Activated CD4-positive, alpha-beta T cell treated with anti-CD3 and anti-CD28 coated beads, Interleukin-2, amount 50 U/mL, for 48 hours (primary cell): ENCODE measurements at places on chromosomes 3 and 15.

- no peak for DNase-seq
Observed at GRCh38 chr15:100887211-100887913, 7.7 kb downstream of the ALDH1A3 start.

DNA sequence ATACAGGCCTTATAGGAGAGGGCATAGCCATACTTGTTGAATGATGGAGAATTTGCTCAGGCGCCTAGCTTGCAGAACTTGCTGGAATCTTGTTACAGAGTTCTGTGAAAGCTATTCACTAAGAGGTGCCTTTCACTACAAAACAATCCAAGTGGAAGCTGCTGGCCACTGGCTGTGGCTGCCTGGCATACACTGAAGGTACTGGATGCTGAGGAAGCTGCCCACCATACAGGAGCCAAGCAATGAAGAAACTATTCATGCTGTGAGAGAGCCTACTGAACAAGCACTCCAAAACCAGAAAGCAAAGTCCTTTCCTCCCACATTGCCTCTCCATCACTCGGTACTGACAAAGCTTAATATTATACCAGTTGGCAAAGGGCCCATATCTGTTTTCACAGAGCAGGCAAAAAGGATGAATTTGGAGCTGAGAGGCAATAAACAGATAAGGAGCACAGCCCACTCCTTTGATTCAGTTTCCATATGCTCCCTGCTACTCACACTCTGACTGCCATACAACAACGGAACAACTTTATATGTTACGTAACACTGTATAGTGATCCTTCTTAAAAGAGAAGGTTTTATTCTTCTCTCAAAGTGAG is 192.6 kb upstream of the ALCAM start:
- DNase-seq = no peak

DNA sequence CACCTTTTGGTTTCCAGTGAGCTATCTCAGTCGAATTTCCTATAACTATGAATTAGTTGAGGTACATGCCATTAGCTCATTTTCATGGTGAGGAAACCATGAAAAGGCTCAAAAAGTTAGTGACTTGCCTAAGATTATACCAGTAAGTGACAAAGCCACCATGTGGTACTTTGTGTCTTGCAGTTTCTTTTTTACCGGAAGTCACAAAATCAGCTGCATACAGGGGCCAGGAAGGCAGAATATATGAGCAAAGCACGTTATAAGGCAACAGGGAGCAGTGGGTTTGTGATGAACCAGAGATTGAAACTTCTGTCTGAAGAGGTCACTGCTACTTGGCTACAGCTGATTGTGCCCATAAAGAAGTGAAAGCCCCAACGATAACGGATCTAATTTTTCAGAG is 50.3 kb downstream of the CMTM8 start:
- no peak for DNase-seq

GRCh38 chr3:4797201-4797705 is 182.0 kb upstream of the BHLHE40 start:
- DNase-seq = no peak

- DNase-seq = no peak
Observed at GRCh38 chr15:64524778-64525177, 64.4 kb downstream of the ZNF609 start.

DNA sequence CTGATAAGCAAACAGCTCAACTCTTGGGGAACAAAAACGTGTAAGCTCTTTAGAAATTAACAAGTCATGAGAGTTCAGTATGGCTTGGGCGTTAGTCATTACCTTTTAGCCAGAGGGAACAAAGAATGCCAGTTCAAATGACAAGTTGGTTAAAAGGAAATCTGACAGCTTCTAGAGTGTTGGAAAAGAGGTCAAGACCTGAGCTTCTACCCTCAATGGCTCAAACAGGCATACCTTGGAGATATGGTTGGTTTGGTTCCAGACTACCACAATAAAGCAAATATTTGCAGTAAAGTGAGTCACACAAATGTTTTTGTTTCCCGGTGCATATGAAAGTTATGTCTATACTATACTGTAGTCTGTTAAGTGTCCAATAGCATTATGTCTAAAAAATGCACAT is 136.1 kb downstream of the CACNA1D start:
- no peak for DNase-seq

- no peak for DNase-seq
Observed at GRCh38 chr15:101139986-101140696, 111.7 kb downstream of the CHSY1 start.

DNA sequence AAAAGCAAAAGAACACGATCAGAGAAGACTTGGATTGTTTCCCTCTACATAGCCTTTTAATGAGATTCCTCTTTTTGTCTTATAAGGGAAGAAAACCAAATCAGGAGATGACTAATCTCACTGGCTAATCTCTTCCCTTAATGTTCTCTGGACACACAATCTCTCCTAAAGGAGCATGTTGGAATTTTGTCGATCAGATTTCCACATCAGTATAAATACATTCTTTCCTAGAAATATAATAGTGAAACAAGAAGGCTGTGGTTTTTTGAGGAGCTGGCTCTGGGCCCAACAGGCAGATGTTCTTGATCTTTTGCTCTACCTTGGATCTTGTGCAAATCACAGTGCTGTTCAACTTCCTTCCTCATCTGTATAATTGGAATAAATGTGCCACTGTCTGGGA is 94.0 kb downstream of the GTPBP8 start:
- no peak for DNase-seq

DNA sequence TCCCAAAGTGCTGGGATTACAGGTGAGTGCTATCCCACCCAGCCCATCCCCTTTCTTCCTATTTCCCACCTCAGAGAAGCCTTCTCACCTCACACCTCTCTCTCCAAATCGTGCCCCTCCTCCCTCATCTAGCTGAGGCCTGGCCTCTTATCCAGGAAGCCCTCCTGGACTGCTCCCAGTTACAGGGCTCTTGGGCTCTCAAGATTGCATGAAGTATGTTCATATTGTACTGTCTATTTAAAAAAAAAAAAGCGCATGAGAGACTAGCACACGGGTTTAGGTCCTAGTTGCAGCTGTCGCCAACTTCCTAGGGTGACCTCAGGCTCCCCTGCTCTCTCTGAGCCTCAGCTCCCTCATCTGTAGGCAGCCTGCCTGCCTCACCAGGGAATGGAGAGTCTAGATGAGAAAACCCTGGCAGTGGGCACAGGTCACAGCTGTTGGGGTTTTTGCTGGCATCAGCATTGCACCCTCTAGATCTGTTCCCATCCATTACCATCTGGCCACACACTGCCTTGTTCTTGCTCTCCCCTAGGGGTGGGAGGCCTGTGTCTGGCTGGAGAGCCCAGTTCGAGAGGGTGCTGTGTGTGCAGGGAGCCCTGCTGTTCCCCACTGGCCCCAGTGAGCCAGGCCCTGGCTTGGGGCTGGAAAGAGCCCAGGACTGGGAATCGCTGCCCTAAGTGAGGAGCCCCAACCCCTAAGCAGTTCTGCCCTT is 24.2 kb upstream of the C15orf39 start:
- no peak for DNase-seq

DNA sequence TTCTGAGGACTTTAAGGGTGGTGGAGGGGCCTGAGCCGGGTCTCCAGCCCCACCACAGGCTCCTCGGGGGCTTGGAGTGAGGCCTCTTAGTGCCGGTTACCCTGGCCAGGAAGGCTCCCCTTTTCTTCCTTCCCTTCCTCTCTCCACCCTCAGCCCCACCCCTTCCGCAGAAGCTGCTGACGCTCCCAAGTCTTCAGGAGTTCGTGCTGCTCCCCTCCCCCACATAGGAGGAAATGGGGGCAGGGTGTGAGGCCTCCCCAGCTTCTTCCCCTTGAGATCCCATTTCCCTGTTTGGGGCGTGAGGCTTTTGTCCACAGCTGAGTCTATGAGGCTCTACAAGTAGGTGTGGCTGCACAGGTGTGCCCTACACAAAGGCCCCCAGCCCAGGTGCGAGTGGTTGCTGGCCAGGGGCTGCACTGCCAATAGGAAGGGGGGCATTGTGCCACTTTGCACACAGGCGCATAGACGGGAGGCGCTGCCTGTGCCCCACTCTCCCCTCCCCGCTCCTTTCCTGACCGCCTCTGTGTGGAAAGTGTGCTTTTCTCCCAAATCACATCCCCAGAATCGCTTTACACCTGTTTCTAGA is 915 bp upstream of the CALML4 start:
- no peak for DNase-seq

GRCh38 chr15:66700412-66700801 is 1.6 kb upstream of the SMAD6 start:
- no peak for DNase-seq

DNA sequence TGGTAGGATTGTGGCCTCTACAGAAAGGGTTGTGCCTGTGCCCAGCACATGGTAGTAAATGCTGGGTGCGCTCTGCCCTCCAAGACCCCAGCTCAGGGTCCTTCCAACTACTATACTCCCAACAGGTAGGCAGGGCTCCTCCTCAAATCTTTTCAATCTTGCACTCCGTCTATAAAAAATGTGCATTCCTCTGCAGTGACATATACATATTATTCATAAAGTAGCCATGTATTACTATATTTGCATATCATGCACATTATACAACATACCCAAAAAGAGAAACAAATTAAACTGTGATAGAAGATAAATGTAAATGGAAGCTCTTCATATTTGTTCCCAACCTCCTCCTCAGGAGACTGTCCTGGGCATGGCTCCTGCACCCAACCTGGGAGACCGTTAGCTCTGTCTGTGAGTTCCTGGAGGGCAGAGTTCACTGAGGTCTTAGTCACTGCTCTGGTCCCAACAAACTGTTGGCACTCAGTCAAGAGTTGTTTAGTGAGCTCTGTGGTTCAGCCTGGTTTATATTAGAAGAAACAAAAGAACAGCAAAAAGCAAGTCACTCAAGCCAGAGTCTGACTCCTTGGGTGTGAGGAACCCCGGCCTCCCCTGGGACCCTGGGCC is 47.7 kb upstream of the GRIP2 start:
- DNase-seq = no peak

DNA sequence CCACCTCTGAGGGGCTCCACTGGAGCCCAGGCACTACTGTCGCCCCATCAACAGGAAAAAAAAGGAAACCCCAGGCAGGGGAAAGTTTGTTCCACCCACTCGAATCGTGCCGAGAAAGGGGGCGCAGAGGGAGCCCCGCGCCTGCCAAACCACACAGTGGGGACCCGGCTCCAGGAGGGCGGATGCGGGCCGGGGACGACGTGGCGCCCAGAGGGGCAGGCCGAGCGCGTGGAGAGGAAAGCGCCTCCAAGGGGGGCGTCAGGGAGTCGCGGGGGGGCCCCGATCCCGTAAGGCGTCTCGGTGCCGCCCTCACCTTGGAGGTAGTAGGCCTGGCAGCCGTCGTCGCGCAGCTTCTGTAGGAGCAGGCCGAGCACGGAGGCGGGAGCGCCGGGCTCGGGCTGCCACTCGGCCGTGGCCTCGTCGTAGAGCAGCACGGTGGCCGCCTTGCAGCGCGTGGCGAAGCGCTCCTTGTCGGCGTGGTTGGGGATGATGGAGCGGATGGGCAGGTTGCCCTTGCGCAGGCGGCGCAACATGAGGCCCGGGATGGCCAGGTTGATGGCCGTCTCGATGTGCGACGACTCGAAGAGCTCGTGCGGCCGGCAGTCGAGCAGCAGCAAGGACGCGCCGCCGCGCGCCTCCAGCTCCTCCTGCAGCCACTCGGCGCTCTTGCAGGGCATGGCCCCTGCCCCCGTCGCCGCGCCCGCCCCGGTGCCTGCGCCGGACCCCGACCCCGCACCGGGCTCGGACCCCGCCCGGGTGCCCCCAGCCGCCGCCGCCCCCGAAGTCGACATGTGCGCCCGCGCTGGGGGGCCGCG is 627 bp downstream of the DUSP7 start:
- peak; percentile 42 for DNase-seq

GRCh38 chr3:102510663-102511062 is 75.8 kb downstream of the ZPLD1 start:
- no peak for DNase-seq

DNA sequence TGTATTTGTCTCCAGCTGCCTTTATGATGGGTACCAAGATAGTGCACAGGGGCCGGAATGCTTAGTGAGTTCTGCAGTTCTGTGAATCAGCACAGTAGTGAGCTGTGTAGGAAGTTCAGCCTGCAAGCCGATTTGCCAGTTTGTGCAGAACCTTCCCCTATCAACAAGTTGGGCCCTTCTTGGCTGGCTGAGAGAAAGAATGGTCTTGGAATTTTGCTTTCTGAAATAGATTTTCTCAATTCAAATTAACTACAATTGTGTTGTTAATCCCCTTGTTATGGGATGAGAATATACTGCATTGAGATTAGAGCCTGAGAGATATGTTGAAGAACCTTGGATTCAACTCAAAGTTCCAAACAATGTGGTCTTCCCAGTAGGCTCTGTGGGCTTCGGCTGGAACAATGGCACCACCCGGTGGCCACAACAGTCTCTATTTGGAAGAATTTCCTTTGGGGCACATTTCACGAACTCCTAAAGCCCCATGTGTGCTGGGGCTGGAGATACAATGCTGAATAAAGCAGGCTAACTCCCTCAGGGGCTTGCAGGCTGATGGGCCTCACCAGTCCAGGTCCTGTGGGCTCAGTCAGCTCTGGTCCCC is 59.1 kb downstream of the TRIM42 start:
- peak; percentile 16 for DNase-seq

DNA sequence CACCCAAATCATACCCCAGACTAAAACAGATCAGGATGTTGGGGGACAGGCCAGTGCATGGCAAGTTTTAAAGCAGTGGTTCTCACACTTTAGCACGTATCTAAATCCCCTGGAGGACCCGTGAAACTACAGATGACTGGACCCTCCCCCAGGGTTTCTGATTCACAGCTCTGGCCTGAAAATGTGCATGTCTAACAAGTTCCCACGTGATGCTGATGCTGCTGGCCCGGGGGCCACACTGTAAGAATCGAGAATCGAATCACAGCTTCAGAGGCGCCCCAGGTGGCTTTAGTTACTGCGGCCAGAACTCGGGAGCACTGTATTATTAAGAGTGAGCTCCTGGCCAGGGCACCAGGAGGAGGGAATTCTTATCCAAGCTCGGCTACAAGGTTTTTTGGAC is 11.6 kb downstream of the ADAMTS17 start:
- DNase-seq = peak; percentile 50

- DNase-seq = no peak
Observed at GRCh38 chr3:61563313-61564271, 2.2 kb downstream of the PTPRG start.

GRCh38 chr3:142498397-142499180 is 50.8 kb upstream of the XRN1 start:
- DNase-seq = no peak

DNA sequence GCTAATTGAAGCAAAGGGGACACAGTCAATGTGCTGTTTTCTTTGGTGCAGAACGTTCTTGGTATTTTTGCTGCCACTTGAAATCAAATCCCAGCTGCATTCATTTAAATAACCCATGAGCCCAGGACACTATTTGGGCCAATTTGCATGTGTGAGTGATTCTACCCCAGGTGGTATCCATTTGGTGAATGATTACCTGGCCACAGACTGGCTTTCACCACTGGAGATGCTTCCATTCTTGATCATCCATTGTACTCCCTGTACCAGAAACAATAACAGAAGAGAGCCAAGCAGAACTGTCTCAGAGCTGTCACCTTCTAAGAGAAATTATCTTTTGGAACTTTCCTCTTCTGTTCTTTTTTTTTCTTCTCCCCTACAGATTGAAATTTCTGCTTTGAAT is 139.7 kb upstream of the RARB start:
- no peak for DNase-seq

GRCh38 chr15:26721232-26721967 is 51.5 kb downstream of the GABRB3 start:
- DNase-seq = no peak
